ENCODE measurements at places on chromosomes 6 and 20.

- no peak for DNase-seq
Measured at GRCh38 chr6:24859608-24860200, 61.0 kb upstream of the ARMH2 start.

GRCh38 chr6:131867744-131868143 is 59.9 kb downstream of the ENPP1 start:
- no peak for DNase-seq

GRCh38 chr20:24702501-24703283 is 233.3 kb downstream of the SYNDIG1 start:
- no peak for DNase-seq

DNA sequence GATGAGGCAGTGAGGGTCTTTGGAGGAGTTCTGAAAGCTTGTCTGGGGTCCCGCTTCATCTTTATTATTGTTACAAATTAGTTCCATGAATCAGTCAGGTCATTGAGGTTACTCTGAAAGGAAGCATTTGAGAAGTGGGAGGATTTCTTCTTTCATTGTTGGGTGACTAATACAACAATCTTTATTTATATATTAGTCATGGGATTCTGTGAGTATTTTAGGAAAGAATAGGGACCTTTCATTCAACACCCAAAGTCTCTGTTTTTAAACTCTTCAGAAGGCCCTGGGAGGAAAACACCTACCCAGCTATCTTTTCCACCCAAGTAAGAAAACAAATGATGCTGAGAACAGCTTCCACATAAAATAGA is 98.3 kb downstream of the SOD2 start:
- DNase-seq: peak; percentile 77

Measured in HFFc6 (cell line).